ENCODE measurements at places on chromosomes 12 and 14. TPM values are rescaled to one million over a fixed set of nuclear protein-coding genes. Genes with fewer than 3 reads are reported as not detected.

PTPN11 gene
- 96.1 TPM for total RNA-seq

KRT3 gene
- total RNA-seq, result not detected

DNA sequence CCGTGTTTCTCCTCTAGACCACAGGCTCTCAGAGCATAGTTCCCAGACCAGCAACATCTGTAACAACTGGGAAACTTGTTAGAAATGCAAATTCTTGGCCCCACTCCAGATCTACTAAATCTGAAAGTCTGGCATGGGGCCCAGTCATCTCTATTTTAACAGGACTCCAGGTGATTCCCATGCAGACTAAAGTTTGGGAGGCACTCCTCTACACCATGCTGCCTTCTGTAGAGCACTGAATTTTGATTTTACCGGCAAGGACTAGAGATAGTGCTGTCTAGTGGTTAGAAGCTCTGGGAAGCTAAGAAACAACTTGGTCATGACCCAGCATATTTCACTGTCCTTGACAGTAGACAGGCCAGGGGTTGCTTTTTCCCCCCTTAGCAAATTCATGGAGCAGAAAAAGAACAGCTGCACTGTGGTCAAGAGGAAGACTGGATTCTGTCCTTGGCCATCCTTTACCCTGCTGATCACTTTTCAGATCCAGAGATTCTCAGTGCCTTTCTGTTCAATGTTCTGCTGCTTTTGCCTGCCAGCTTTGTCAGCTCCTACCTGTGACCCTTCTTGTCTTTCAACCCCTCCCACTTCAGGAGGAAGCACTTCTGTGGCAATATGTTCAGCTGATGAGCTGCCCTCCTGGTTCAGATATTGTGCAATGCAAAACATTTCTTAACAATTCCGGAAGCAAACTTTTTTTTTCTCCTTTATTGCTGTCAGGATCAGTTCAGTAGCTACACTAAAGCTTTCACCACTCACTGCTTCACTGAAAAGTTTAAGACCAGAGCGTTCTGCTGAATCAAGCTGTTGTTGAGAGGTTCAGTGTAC is 133.8 kb upstream of the NUDT4 start:
- H3K4me3 ChIP-seq, result no peak overlapping the region
- peaks cover 9% of the 10 kb centered on the region for H3K4me1 ChIP-seq
- DNase-seq, result no peak

DNA sequence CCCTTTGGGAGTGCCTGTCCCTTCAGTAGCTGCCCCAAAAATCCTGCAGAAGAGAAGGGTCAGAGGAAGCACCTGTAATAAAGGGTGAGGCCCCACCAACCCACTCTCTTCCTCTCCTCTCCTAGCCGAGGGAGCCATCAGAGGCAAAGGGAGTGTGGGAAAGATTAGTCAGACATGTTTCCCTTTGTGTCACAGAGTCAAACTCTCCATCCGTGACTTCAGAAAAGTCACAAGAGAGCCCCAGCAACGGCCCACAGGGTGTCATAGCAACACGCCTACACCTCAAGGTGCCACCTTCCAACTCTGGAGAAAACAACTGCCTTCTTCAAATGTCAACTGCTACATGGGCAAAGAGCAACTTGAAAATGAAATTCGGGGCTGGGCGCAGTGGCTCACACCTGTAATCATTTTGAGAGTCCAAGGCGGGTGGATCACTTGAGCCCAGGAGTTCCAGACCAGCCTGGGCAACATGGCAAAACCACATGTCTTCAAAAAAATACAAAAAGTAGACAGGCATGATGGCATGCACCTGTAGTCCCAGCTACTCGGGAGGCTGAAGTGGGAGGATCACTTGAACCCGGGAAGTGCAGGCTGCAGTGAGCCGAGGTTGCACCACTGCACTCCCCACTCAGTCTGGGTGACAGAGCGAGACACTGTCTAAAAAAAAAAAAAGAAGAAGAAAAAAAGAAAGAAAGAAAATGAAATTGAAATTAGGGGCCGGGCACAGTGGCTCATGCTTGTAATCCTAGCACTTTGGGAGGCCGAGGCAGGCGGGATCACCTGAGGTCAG is 17.7 kb upstream of the CD27 start:
- H3K36me3 ChIP-seq, result no peaks in the 10 kb centered on the region
- no peaks in the 10 kb centered on the region for H3K27me3 ChIP-seq
- DNase-seq, result no peak
- peaks cover 21% of the 10 kb centered on the region for H3K4me1 ChIP-seq
- H3K4me3 ChIP-seq, result no peak overlapping the region
- H3K27ac ChIP-seq, result no peak overlapping the region

DNA sequence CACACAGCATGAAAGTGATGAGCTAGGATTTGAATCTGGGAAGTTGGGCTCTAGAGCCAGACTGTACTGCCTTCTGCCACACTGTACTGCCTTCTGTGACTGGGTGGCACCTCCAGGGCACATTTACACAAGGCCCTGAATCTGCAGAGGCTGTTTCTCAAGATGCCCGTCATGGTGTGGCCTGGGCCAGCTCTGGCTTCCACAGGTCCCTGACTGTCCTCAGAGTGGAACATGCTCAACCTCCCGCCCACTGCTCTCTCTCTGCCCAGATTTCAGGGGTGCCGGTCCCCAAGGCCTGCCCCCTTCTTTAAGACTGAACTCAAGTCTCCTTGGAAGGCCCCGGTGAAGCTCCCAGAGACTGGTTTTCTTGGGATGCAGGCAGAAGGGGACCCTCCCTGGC is 50.2 kb downstream of the C14orf132 start:
- peaks cover 68% of the 10 kb centered on the region for H3K4me1 ChIP-seq
- DNase-seq, result no peak
- H3K36me3 ChIP-seq, result peaks cover 22% of the 10 kb centered on the region
- H3K27ac ChIP-seq, result peak overlapping the region; percentile 95
- H3K4me3 ChIP-seq, result no peak overlapping the region
- no peaks in the 10 kb centered on the region for H3K27me3 ChIP-seq

GRCh38 chr12:48026060-48026827 is 22.0 kb upstream of the COL2A1 start:
- DNase-seq, result peak; percentile 68
- no peak overlapping the region for H3K27ac ChIP-seq
- H3K4me1 ChIP-seq, result no peaks in the 10 kb centered on the region
- H3K36me3 ChIP-seq, result no peaks in the 10 kb centered on the region

GRCh38 chr12:33581613-33582122 is 142.0 kb upstream of the SYT10 start:
- no peaks in the 10 kb centered on the region for H3K4me1 ChIP-seq
- no peak for DNase-seq
- no peak overlapping the region for H3K27ac ChIP-seq
- no peaks in the 10 kb centered on the region for H3K36me3 ChIP-seq
- no peak overlapping the region for H3K4me3 ChIP-seq

GRCh38 chr14:65179918-65180724 is 77.8 kb upstream of the MAX start:
- no peaks in the 10 kb centered on the region for H3K27me3 ChIP-seq
- H3K27ac ChIP-seq, result peak overlapping the region; percentile 87
- no peaks in the 10 kb centered on the region for H3K36me3 ChIP-seq
- H3K4me3 ChIP-seq, result peak overlapping the region; percentile 34
- DNase-seq, result peak; percentile 86

DNA sequence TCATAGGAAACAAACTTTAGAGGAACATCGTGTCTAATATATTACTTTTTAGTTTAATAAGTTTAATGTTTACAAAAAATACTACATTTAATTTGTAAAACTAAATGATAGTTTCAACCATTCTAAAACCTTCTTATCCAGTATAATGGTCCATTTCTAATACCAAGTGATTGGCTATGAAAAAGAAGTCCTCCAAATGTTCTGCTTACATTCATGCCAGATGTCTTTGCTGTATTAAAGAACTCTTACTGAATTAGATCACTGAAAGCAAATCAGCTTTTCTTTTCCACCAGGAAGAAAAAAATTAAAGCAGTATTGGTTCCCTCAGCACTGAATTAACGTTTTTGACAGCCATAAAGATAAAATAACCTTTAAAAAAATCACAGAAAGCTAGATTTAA is 3.7 kb downstream of the NOVA1 start:
- H3K4me1 ChIP-seq, result no peaks in the 10 kb centered on the region

Data from osteoblast (primary cell).